Activated CD4-positive, alpha-beta T cell treated with anti-CD3 and anti-CD28 coated beads for 48 hours (primary cell): ENCODE measurements at places on chromosomes 2 and 18.
A peak's percentile ranks its signal among the peaks of the same experiment; 100 is the strongest.

DNA sequence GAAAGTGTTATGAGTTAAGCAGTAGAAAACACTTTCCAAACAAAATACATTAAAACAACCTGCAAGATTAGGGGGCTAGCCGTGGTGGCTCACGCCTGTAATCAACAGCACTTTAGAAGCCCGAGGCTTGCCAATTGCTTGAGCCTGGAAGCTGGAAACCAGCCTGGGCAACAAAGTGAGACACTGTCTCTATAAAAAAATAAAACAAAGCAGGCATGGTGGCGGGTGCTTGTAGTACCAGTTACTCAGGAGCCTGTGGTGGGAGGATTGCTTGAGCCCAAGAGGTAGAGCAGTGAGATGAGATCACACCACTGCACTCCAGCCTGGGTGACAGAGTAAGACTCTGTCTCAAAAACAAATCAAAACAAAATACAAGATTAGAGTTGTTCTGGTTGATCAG lies 208.3 kb downstream of the ERBB4 start:
- DNase-seq: no peak

DNA sequence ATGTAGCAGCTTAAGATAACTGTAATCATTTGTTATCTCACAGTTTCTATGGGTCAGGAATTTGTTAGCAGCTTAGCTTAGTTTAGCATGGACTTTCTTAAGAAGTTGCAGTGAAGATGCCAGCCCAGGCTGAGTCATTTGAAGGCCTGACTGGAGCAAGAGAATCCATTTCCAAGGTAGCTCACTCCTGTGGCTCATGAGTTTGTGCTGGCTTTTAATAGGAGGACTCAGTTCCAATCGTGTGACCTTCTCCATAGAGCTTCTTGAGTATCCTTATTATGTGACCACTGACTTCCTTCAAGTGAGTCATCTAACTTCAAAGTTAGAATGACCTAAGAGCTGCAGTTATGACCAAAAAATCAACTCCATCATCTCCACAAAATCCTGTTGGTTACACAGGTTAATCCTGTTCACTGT lies 1.4 kb downstream of the GPATCH11 start:
- peak; percentile 14 for DNase-seq

GRCh38 chr18:31039426-31039825 lies 3.1 kb downstream of the DSC3 start:
- DNase-seq: no peak

- DNase-seq: no peak
These were observed 311.8 kb upstream of the ST6GAL2 start for GRCh38 chr2:107197594-107198294.

DNA sequence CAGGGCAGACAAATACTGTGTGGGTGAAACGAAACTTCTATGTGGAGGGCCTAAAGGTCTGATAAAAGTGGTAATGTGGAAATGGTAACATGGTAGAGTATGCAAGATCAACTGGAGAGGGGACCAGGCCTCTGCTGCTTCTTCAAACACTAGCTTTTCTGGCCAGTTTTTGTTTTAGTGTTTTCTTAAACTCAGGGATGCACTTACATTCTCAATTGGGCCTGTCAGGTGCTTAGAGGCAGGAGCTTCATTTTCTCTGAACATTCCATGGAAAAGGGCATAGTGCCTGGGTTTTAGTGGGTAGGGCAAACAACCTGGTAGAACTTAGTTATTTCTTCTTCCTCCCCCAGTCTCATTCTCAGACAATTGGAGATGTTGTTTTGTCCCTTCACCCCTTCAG lies 10.5 kb upstream of the ST3GAL5 start:
- DNase-seq: no peak
